ENCODE measurements at places on chromosomes 3 and 15. TPM values are rescaled to one million over a fixed set of nuclear protein-coding genes. Genes with fewer than 3 reads are reported as not detected.
A peak's percentile ranks its signal among the peaks of the same experiment; 100 is the strongest.

DNA sequence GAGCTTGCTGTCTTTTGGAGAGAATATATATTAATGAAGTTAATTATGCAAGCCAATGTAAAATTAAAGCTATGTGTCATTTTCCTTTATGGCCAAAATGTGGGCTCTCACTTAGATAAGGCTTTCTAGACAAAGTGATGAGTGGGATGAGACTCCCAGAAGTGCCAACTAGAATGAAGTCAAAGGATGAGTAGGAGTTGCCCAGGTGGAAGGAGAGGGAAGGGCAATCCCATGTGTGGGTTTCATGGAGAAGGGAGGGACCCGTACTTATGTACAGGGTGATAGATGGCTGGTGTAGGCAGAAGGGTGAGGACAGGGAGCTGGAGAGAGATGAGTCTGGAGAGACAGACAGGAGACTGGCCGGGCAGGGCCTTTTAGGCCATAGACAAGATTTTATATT, 239.2 kb downstream of the THRB start:
- DNase-seq, result no peak

The SLITRK3 gene
- 0.03 TPM for total RNA-seq

The SST gene
- not detected for total RNA-seq

- DNase-seq, result peak; percentile 29
Observed at GRCh38 chr3:133293397-133294110, 106.3 kb upstream of the BFSP2 start.

GRCh38 chr3:5226783-5227182, 39.3 kb downstream of the EDEM1 start:
- peak; percentile 16 for DNase-seq

- DNase-seq, result no peak
Observed at GRCh38 chr3:124653797-124654469, 76.3 kb upstream of the UMPS start.

The OXTR gene
- 115 TPM for total RNA-seq

The CTXN2 gene
- total RNA-seq, result 0.05 TPM

Data from A172 (cell line).